ENCODE measurements at places on chromosomes 5 and 9.

GRCh38 chr5:13569090-13569715 lies 375.3 kb downstream of the DNAH5 start:
- DNase-seq = no peak

GRCh38 chr5:20469792-20470191 lies 481.8 kb upstream of the CDH18 start:
- no peak for DNase-seq

DNA sequence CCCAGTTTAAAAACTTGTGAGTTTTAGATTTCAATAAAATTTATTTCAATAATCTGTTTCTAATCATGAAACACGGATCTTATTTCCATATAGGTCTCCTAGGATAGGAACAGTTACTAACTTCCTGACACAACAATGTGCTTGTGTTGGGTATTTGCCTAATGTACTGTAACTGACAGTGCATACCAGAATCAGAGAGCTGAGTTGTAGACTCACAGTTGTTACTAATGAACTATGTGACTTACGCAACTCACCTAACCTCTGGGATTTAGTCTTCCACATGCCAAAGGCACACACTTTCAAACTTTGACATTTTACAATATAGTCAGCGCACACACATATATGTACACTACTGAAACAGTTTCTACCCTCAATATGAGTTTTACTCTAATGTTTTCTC lies 77.7 kb downstream of the HOMER1 start:
- no peak for DNase-seq

DNA sequence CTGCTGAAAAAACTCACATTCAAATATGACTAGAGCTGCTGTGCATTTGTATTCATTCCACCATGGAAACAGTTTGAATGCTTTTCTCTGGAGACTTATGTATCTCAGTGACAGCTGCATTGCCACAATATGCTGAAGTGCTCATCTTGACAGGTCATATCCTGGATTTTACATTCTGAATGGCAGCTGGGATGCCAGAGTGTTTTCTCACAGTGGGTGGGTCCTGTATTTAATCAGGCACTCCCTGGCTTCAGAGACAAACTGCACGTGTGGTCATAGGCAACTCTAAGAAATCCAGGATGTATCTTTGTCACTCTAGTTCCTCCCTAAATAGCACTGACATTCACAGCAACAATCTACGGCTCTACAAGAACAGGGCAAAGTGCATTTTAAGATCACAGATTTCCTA lies 75.6 kb downstream of the ST8SIA4 start:
- peak; percentile 27 for DNase-seq

- DNase-seq = no peak
Observed at GRCh38 chr5:31806561-31806960, 167.6 kb downstream of the PDZD2 start.

DNA sequence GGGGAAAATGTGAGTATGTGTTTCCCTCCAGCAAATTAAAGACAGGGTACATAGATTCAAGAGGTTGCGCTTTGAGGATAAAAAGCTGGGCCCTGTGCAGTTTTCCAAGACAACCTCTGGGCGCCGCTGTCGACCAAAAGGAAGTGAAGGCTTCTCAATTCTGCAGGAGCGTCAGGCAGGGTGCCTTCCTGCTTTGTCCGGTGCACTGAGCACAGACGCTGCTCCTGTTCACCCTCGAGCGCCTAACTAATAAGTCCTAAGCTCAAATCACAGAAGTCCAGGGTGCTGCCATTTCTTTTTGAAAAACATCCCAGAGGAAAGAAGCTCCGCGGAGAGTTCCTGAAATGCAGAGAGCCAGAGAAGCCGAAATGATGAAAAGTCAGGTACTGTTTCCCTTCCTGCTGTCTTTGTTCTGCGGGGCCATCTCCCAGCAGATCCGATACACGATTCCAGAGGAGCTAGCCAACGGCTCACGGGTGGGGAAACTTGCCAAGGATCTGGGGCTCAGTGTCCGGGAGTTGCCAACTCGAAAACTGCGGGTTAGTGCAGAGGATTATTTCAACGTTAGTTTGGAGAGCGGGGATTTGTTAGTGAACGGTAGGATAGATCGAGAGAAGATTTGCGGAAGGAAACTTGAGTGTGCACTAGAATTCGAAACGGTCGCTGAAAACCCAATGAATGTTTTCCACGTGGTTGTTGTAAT lies at the start of gene PCDHGB1:
TSS of gene PCDHGB1 (plus strand) at position 183 of the 703 bp plus-strand sequence. CDS start at position 345, 162 bp downstream.
- no peak for DNase-seq

All from NCI-H1417 treated with DMSO at 0.1 percent for 48 hours (cell line).